ENCODE measurements at places on chromosomes 5 and 9. TPM values are rescaled to one million over a fixed set of nuclear protein-coding genes. Genes with fewer than 3 reads are reported as not detected.
A peak's percentile ranks its signal among the peaks of the same experiment; 100 is the strongest.

ADAMTS12 gene
- 0.69 TPM for total RNA-seq

AKNA gene
- total RNA-seq: 44.9 TPM

PFN3 gene
- not detected for total RNA-seq

PRUNE2 gene
- 48.2 TPM for total RNA-seq

DNA sequence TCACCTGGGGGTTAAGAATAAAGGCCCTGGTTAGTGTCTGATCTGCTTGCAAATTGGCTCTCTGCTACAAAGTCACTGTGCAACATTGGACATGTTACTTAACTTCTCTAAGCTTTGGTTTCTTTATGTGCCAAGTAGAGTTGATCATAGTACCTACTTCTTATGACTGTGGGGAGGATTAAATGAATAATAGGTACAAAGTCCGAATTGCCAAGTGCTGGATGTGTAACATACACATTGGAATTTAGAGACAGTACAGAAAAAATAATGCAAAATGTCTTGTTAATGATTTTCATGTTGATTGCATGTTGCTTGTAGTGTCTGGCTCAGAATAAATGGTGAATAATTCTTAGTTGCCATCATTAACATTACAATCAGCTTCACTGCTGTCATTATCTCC lies 2.2 kb downstream of the DOCK8 start:
- no peak for DNase-seq

DNA sequence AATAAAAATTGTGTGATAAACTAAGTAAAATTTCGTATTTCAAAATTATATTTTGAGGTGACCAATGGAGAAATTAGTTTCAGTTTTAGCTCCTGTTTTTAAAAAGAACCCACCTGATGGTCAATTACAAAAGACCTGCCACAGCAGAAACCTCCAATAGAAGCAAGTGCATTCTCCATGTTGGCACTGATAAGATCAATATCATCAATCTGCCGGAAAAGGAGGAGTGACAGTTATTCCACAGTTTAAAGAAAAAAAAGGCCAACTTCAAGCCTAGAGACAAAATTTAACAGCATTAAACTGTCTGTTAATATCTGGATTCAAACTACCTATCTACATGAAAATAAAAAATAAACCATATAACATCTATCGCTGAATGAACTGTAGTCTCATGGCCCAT lies 67.7 kb downstream of the SPTLC1 start:
- no peak for DNase-seq

DNA sequence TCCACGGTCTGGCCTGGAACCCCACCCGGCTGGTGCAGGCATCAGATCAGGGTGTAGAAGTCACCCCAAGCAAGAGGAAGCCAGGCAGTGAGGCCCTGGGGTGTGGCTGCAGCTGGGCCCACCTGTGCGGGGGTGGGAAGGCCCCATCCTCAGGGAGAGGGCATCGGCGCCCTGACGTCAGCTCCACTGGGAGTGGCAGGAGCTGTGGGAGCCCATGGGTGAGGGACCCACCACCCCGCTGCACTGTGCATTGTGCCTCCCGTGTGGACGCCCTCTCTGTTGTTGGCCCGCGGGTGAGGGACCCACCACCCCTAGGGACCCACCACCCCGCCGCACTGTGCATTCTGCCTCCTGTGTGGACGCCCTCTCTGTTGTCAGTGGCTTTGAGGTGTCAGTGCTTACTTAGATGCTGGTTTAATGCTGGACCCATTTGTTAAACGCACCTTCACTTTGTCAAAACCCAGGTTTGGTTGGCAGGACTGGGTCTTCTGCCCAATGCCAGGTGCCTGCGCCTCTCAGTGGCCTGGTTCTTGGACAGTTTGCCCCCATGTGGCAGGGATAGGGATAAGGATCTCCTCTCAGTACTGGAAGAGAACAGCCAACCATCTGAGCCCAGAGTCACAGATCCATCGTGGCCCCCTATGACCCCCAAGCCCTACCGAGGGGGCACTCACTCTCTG lies 6.9 kb upstream of the EXOC3 start:
- peak; percentile 38 for DNase-seq

GRCh38 chr5:124980163-124980941 lies 233.9 kb upstream of the ZNF608 start:
- no peak for DNase-seq

DNA sequence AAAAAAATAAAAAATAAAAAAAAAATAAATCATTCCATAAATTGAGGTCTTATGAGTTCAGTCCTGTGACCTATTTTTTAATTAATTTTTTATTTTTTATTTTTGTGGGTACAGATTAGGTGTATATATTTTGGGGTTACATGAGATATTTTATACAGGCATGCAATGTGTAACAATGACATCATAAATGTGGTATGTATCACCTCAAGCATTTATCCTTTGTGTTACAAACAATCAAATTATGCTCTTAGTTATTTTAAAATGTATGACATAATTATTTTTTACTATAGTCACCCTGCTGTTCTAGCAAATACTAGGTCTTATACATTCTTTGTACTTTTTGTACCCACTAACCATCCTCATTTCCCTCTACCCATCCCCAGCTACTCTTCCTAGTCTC lies 537.9 kb downstream of the HINT1 start:
- DNase-seq: no peak

Data from mucosa of descending colon (tissue), 3 donors.